Colonic mucosa (tissue), 4 donors: ENCODE measurements at places on chromosomes 4 and X.

- no peaks in the 10 kb centered on the region for H3K36me3 ChIP-seq
- no peaks in the 10 kb centered on the region for H3K4me1 ChIP-seq
- no peak overlapping the region for H3K4me3 ChIP-seq
- H3K27me3 ChIP-seq: no peaks in the 10 kb centered on the region
- DNase-seq: no peak
These were observed 325.6 kb upstream of the ATOH1 start for GRCh38 chr4:93502991-93503390.

DNA sequence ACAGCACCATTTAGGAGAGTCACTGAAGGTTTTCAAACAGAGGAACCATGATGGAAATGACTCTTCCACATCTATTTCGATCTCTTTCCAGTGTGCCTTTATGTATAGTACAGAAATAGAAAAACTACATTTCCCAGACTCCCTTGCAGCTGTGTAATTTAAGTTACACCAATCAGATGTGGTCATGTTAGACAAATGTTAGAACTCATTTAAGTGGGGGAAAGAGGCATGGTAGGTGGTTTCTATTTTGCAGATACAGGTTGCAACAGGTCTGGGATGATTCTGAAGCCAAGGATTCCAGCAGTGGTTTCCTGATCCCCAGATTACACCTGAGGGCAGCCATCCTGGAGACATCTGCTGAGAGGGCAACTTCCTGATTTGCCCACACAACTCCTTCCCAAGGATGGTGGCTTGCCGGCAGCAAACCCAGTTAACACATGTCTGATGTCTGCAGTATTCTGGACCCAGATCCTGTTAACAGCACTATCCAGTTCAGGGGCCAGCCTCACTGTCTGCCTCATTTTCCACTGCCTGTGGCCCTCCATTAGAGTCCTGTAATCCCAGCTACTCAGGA, 38.7 kb upstream of the PDK3 start:
- no peaks in the 10 kb centered on the region for H3K4me1 ChIP-seq
- peak overlapping the region; percentile 59 for H3K27ac ChIP-seq
- H3K36me3 ChIP-seq: no peaks in the 10 kb centered on the region
- no peak for DNase-seq
- H3K27me3 ChIP-seq: no peaks in the 10 kb centered on the region
- H3K4me3 ChIP-seq: no peak overlapping the region

- no peaks in the 10 kb centered on the region for H3K4me1 ChIP-seq
- no peaks in the 10 kb centered on the region for H3K36me3 ChIP-seq
- no peak overlapping the region for H3K27ac ChIP-seq
- DNase-seq: no peak
These were observed 856.3 kb downstream of the RPA4 start for GRCh38 chrX:97740044-97740443.

- H3K36me3 ChIP-seq: no peaks in the 10 kb centered on the region
- no peaks in the 10 kb centered on the region for H3K27me3 ChIP-seq
- H3K4me1 ChIP-seq: no peaks in the 10 kb centered on the region
- no peak overlapping the region for H3K4me3 ChIP-seq
- no peak for DNase-seq
These were observed 859.3 kb upstream of the LCORL start for GRCh38 chr4:18880871-18881270.

DNA sequence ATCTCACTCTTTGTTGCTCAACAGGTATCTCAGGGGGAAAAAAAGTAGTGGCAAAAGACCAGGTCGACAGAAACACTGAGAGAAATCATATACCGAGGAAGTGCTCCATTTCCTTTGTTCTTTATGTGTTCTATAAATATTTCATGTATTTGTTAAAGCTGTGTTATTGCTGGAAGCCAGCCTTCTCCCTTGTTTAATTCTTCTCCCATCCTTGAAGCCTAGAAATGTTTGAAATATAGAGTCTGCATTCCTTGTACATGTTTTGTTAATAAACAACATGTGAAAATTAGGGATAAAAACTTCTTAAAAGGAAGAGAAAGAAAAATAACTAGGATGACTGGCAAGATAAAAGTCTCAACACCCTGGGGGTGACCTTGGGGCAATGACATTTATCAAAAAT, 186.2 kb downstream of the ANKRD50 start:
- H3K4me1 ChIP-seq: no peaks in the 10 kb centered on the region
- H3K36me3 ChIP-seq: no peaks in the 10 kb centered on the region
- H3K4me3 ChIP-seq: no peak overlapping the region
- DNase-seq: no peak

- no peaks in the 10 kb centered on the region for H3K4me1 ChIP-seq
- no peak overlapping the region for H3K27ac ChIP-seq
- H3K27me3 ChIP-seq: peaks cover 5% of the 10 kb centered on the region
- no peaks in the 10 kb centered on the region for H3K36me3 ChIP-seq
- H3K4me3 ChIP-seq: no peak overlapping the region
- no peak for DNase-seq
These were observed 134.7 kb upstream of the USP9X start for GRCh38 chrX:40950546-40950945.

GRCh38 chr4:80918004-80918403, 112.5 kb upstream of the BMP3 start:
- no peaks in the 10 kb centered on the region for H3K36me3 ChIP-seq
- H3K4me1 ChIP-seq: no peaks in the 10 kb centered on the region
- no peak overlapping the region for H3K27ac ChIP-seq
- H3K4me3 ChIP-seq: no peak overlapping the region
- H3K27me3 ChIP-seq: no peaks in the 10 kb centered on the region
- DNase-seq: no peak

- no peak for DNase-seq
- H3K4me1 ChIP-seq: no peaks in the 10 kb centered on the region
- H3K27me3 ChIP-seq: no peaks in the 10 kb centered on the region
- H3K27ac ChIP-seq: no peak overlapping the region
These were observed 26.6 kb downstream of the NFKB1 start for GRCh38 chr4:102527695-102528283.

DNA sequence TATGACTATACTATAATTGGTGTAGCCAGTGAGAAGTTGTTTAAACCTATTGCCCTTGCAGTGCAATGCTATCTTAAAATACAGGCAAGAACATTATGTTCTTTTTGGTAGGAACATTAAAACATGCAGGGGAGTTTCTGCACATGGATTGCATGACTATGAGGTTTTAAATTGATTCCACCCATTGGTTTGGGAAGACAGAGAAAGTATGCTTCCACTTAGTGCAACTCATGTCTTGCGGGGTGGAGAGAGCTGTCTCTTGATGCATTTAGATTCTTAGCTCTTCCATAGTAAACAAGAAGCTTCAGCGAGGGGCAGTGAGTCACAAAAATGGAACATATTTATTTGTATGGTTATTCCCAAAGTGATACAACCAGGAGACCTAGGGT, 39.5 kb upstream of the RASL11B start:
- no peak overlapping the region for H3K27ac ChIP-seq
- H3K36me3 ChIP-seq: no peaks in the 10 kb centered on the region
- DNase-seq: no peak
- no peaks in the 10 kb centered on the region for H3K4me1 ChIP-seq
- no peaks in the 10 kb centered on the region for H3K27me3 ChIP-seq

GRCh38 chr4:72900952-72901351, 168.6 kb downstream of the COX18 start:
- H3K36me3 ChIP-seq: no peaks in the 10 kb centered on the region
- H3K27ac ChIP-seq: no peak overlapping the region
- no peaks in the 10 kb centered on the region for H3K27me3 ChIP-seq
- no peak overlapping the region for H3K4me3 ChIP-seq

DNA sequence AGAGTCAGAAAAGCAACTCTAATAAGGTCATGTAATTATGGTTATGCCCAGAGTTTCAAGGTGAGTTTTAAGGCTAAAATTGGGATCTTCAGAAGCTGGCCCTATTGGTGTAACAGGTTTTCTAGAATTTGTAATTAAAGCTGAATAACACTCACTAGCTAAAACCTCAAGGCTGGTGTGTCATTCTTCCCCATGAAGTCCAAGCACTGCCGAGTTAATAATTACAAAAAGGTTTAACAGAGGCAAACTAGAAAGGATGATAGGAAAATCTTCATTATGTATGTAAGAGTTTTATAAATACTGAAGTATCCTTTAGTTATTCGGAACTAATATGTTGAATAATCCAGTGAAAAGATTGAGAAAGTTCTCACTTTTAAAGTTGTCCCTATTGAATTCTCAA, 34.3 kb downstream of the MXRA5 start:
- no peak overlapping the region for H3K4me3 ChIP-seq
- no peak overlapping the region for H3K27ac ChIP-seq
- no peaks in the 10 kb centered on the region for H3K36me3 ChIP-seq
- no peaks in the 10 kb centered on the region for H3K27me3 ChIP-seq

- no peak overlapping the region for H3K4me3 ChIP-seq
- DNase-seq: no peak
- H3K4me1 ChIP-seq: no peaks in the 10 kb centered on the region
- H3K27me3 ChIP-seq: no peaks in the 10 kb centered on the region
- H3K27ac ChIP-seq: no peak overlapping the region
These were observed 12.5 kb downstream of the ZBTB33 start for GRCh38 chrX:120262859-120263708.

GRCh38 chrX:30153175-30153880, 62.0 kb upstream of the MAGEB2 start:
- no peak for DNase-seq
- H3K27ac ChIP-seq: no peak overlapping the region
- no peaks in the 10 kb centered on the region for H3K4me1 ChIP-seq

DNA sequence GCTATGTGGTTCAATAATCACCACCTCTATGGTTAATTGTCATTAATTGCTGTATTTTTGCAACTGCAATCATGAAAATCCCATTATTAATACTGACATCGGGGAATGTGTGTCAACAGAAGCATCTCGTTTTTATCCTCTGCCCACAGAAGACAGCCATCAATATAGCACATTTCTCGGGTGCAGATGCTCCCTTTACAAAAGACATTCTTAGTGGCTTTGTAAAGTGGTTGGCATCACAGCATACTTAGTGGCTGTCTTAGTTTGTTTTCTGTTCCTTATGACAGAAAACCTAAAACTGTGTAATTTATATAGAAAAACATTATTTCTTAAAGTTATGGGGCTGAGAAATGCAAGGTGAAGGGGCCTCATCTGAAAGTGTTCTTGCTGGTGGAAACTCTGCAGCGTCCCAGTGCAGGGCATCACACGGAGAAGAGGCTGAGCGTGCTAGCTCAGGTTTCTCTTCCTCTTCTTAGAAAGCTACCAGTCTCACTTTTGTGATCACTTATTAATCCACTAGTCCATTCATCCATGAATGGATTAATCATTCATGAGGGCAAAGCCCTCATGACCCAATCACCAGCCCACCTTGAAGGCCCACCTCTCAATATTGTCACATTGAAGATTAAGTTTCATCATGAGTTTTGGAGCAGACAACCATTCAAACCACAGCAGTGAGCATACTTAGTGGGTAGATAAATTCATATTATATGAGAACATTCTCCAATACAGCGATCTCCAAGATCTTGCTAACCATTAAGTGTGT, 1067.7 kb upstream of the PABPC4L start:
- no peak overlapping the region for H3K4me3 ChIP-seq
- no peaks in the 10 kb centered on the region for H3K36me3 ChIP-seq
- no peaks in the 10 kb centered on the region for H3K4me1 ChIP-seq
- DNase-seq: no peak
- no peaks in the 10 kb centered on the region for H3K27me3 ChIP-seq
- no peak overlapping the region for H3K27ac ChIP-seq

DNA sequence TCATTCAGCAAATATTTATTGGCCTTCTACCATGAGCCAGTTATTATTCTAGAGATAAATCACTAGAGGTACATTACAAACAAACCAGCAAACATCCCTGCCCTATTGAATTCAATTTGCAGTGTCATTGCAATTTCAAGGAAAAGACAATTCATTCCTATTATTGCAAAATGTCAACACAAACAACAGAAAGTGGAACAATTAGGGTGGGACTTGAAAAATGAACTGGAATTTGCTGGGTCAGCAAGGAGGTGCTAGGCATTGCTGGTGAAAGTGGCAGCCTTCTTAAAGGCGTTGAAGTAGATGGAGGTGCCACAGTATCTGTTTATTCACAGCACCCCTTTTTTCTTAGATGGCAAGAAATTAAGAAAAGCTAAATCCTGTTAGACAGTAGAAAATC, 224.0 kb upstream of the BMP3 start:
- H3K36me3 ChIP-seq: no peaks in the 10 kb centered on the region
- no peak overlapping the region for H3K4me3 ChIP-seq
- H3K27ac ChIP-seq: no peak overlapping the region
- no peaks in the 10 kb centered on the region for H3K4me1 ChIP-seq
- no peaks in the 10 kb centered on the region for H3K27me3 ChIP-seq
- no peak for DNase-seq

- no peak overlapping the region for H3K4me3 ChIP-seq
- no peak for DNase-seq
- no peak overlapping the region for H3K27ac ChIP-seq
- peaks cover 9% of the 10 kb centered on the region for H3K4me1 ChIP-seq
- no peaks in the 10 kb centered on the region for H3K36me3 ChIP-seq
- H3K27me3 ChIP-seq: no peaks in the 10 kb centered on the region
These were observed 58.4 kb upstream of the STS start for GRCh38 chrX:7088968-7089615.

DNA sequence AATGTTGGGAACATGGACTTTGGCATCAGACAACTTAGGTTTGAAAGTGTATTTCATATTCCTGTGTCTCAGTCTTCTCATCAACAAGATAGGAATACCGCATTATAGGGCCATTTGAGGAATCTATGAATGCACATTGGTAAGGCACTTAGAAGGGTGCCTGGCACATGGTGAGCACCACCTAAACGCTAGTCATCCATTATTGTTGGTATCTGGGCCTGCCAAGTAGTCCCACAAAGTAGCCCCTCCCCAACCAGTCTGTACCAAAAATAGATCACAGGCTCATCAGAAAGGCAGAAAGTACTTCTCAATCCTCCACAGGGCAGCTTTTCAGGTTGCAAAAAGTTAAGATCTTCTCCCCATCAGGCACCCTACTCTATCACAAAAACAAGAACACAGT, 162.3 kb upstream of the KLF3 start:
- no peak overlapping the region for H3K27ac ChIP-seq
- no peak for DNase-seq
- H3K4me1 ChIP-seq: no peaks in the 10 kb centered on the region
- H3K4me3 ChIP-seq: no peak overlapping the region
- H3K36me3 ChIP-seq: no peaks in the 10 kb centered on the region

- DNase-seq: no peak
- H3K27ac ChIP-seq: no peak overlapping the region
- no peaks in the 10 kb centered on the region for H3K27me3 ChIP-seq
- no peaks in the 10 kb centered on the region for H3K4me1 ChIP-seq
- no peaks in the 10 kb centered on the region for H3K36me3 ChIP-seq
These were observed 43.9 kb downstream of the GABRB1 start for GRCh38 chr4:47075262-47075661.
